ENCODE measurements at places on chromosomes 11 and 22. TPM values are rescaled to one million over a fixed set of nuclear protein-coding genes. Genes with fewer than 3 reads are reported as not detected.
A peak's percentile ranks its signal among the peaks of the same experiment; 100 is the strongest.

DNA sequence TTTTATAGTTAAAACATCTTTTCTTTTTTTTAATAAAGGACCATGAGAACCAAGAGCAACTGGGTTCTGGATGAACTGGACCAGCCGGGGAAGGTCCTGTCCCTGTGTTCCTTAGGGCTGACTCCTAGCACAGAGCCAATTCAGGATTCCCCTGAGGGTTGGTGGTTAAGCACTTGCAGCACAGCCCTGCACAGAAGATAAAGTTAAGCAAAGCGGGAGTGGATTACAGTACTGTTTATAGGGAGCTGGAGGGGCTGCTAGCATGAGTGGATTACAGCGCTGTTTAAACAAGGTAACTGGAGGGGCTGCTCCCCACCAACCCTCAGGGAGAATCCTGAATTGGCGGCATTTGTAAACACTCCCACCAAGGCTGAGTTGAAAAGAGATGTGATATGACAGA, 90.6 kb downstream of the CELSR1 start:
- H3K4me1 ChIP-seq: no peaks in the 10 kb centered on the region
- H3K27ac ChIP-seq: no peak overlapping the region
- no peak for DNase-seq
- H3K27me3 ChIP-seq: no peaks in the 10 kb centered on the region
- H3K36me3 ChIP-seq: no peaks in the 10 kb centered on the region

DNA sequence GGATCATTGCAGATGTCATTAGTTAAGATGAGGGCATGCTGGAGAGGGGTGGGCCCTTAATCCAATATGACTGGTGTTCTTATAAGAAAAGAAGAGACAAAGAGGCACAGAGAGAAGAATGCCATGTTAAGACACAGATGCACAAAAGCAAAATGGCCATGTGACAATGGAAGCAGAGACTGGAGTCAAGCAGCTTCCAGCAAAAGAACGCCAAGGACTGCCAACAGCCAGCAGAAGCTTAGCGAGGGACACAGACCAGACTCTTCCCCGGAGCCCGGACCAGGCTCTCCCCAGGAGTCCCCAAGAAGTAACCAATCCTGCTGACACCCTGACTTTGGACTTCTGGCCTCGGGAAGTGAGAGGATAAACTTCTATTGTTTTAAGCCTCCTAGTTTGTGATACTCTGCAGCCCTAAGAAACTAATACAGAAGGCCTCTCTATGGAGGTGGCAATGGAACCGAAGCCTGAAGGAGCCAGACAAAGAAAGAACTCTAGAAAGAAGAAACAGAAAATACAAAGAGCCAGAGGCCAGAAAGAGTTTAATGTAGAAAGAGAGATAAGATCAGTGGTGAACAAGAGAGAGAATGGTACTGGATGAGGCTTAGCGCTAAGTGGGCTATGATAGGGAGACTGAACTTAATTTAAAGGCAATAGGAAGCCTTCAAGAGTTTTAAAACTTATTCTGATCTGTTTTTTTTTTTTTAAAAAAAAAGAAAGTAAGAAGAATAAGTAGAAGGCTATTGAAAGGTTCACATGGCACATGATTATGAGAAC, 27.7 kb downstream of the PRCP start:
- H3K4me3 ChIP-seq: no peak overlapping the region
- H3K27me3 ChIP-seq: no peaks in the 10 kb centered on the region
- no peaks in the 10 kb centered on the region for H3K36me3 ChIP-seq
- no peaks in the 10 kb centered on the region for H3K4me1 ChIP-seq

- no peaks in the 10 kb centered on the region for H3K4me1 ChIP-seq
- no peak overlapping the region for H3K27ac ChIP-seq
- H3K36me3 ChIP-seq: no peaks in the 10 kb centered on the region
- H3K4me3 ChIP-seq: no peak overlapping the region
- no peaks in the 10 kb centered on the region for H3K27me3 ChIP-seq
Observed at GRCh38 chr11:84544566-84544965, 1082.6 kb downstream of the DLG2 start.

- peak overlapping the region; percentile 22 for H3K4me3 ChIP-seq
- no peak overlapping the region for H3K27ac ChIP-seq
- H3K36me3 ChIP-seq: no peaks in the 10 kb centered on the region
- DNase-seq: peak; percentile 23
Observed at GRCh38 chr11:396511-396947, 2.5 kb downstream of the PKP3 start.

- DNase-seq: no peak
- H3K27ac ChIP-seq: no peak overlapping the region
- no peaks in the 10 kb centered on the region for H3K36me3 ChIP-seq
- no peak overlapping the region for H3K4me3 ChIP-seq
- no peaks in the 10 kb centered on the region for H3K4me1 ChIP-seq
Observed at GRCh38 chr11:3927129-3927796, 71.8 kb downstream of the STIM1 start.

DNA sequence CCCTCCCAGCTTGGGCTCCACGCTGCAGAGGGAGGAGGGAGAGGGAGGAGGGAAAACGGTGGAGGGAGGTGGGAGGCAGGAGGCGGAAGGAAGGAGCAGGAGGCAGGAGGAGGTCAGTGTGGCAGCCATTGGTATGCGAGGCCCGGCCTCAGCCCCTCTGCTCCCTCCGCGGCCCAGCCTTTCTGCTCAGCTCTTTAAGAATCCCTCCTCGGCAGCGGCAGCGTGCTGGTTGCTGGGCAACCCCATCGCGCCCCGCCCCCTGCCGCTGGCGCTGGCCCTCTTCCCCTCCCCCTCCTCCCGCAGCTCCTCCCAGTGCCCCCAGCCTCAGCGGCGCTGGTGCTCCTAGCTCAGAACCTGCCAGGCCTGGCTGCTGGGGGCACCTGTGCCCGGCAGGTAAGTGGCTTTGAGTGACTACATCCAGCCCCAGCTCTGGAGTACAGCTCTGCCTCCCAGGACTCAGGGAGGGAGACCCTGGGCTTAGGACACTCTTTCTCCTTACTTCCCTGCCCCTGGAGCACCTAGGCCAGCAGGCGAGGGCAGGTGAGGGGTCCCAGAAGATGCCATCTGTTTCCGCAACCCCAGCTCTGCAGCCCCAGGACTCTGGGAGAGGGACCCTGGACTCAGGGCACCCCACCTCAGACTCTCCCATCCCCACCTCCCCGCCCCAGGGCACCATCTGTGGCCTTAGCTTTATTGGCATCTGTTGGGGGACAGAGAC, 7.2 kb upstream of the FLRT1 start:
- no peaks in the 10 kb centered on the region for H3K4me1 ChIP-seq
- no peak overlapping the region for H3K4me3 ChIP-seq
- no peak for DNase-seq
- H3K36me3 ChIP-seq: no peaks in the 10 kb centered on the region
- no peaks in the 10 kb centered on the region for H3K27me3 ChIP-seq
- no peak overlapping the region for H3K27ac ChIP-seq

The MYEOV gene
- total RNA-seq: 8.2 TPM

The KCNQ1OT1 gene
- 0.77 TPM for total RNA-seq

The FAM227A gene
- total RNA-seq: 0.21 TPM

The KRTAP5-1 gene
- total RNA-seq: not detected

The GPR83 gene
- total RNA-seq: not detected
